ENCODE measurements at places on chromosomes 13 and 19.

DNA sequence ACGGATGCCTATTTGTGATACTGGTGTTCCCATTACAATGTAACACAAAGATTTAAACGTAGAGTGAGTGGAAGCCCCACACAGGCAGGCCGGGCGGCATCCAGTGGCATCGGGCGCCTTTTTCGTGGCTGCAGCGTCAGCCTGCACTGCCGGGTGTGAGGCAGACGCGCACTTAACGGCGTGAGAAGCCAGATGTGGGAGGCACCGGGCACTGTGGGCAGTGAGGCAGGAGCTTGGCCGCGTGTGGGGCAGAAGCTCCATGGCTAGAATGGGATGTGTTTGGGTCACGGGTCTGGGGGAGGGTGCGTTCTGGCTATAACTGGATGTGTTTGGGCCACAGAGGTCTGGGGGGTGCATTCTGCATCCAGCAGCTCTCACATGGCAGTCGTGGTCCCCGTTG, 63.1 kb upstream of the F7 start:
- DNase-seq = no peak

- DNase-seq = no peak
These were observed 13.0 kb downstream of the ZNF490 start for GRCh38 chr19:12597594-12597993.

DNA sequence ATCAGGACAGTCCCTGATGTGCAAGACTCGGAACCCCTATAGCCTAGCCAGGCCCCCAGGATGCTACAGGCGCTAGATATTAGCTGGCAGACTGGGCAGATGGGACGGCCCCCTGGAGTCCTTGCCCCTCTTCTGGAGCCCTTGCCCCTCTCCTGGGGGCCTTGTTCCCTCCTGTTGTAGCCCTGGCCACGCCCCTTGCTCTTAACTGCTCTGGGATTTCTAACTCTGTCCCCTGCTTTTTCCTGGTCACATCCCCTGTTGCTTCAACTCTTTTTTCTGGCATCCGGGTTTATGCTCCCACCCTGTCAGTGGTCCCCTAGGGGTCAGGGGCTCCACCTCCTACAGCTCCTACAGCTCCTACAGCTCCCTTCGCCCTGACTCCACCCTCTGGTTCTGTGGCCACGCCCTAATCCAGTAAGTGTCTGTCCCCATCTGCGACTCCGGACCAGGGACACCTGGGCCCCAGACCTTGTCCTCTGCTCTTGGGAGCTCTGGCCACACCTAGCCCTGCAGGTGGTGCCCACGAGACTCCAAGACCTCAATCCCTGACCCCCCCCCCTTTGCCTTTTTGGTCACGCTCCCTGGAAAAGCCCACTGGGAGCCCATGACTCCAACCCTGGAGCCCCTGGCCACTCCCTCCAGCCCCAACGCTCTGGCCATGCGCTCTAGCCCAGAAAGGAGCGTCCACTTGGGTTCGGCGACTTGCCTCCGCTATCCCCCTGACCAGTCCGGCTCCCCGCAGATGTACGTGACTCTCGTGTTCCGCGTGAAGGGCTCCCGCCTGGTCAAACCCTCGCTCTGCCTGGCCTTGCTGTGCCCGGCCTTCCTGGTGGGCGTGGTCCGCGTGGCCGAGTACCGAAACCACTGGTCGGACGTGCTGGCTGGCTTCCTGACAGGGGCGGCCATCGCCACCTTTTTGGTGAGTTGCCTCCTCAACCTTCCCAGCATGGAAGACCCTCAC, 6.8 kb downstream of the PLPPR2 start:
- no peak for DNase-seq

GRCh38 chr19:33085570-33086128, 4.7 kb downstream of the GPATCH1 start:
- DNase-seq = no peak

DNA sequence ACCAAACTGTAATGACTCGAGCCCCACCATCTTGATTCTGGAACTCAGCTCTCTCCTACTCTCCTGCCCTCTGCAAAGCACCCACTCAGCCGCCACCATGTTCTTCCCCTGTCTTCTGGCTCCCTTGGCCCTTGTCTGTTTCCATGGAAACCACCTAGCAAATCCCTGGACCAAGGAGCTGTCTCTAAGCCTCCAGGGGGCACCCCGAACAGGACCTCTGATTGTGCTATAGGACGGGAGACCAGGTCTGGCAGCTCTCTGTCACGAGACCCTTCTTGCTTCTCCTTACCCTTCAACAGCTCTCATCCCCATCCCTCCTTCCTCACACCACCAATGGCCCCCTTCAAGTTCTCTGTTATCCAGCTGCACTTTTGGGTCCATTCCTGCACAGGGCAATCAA, 277.7 kb upstream of the ZNF507 start:
- no peak for DNase-seq

DNA sequence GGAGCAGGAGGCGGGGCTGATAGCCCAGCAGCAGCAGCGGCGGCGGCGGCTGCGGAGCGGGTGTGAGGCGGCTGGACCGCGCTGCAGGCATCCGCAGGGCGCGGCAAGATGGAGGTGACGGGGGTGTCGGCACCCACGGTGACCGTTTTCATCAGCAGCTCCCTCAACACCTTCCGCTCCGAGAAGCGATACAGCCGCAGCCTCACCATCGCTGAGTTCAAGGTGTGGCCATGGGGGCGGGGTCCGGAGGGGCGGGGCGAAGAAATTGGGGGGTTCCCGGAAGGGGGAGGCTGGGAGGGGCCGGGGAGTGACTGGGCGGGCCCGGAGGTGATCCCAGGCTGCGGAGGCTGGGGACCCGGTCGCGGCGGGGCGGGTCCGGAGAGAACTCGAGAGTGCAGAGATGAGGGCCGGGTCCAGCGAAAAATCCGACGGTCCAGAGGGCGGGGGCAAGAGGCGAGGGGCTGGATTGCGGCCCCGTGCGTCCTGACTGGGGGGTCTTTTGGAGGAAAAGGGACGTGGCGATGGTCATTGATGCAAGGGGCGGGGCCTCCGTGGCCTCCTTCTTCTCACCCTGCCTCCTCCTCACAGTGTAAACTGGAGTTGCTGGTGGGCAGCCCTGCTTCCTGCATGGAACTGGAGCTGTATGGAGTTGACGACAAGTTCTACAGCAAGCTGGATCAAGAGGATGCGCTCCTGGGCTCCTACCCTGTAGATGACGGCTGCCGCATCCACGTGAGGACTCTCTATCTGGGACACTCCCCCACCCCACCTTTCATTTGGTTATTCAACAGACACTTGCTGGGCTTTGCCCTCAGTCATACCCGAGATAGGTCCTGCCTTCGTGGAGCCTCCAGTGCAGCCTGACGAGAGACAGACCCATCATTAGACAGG, at the start of gene TBCB:
TBCB (plus strand) TSS at position 16 of the 891 bp plus-strand sequence; CDS start at position 109, 93 bp downstream.
- peak; percentile 87 for DNase-seq

DNA sequence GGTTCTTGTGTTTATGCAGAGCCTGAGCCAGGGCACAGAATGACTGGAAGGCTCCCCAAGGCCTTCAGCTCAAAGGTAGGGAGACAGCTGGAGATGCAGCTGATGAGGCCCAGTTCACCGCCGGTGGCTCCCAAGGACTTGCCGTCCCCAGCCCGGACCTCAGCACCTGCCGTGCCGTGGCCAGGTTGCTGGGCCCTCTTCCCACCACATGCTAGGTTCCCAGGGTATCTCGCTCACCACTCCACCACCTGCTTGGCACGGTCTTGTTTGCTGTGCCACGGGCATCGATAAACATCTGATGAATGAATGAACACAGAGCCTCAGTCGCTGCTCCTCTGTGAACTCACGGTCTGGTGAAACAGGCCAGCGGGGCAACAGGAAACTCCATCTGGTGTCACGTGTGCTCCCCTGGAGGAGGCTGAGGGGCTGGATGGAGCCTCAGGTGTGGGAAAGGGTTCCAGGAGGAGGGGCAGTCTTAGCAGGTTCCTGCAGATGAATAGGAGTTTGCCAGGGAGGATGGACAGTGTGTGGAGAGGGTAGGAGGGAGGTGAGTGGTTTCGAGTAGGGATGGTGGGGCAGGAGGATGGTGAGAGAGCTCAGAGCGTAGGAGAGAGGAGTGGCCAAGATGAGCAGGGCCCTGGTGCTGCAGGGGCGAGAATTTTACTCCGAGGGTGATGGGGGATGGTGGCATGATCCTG, 3.6 kb upstream of the KLK14 start:
- DNase-seq = no peak

DNA sequence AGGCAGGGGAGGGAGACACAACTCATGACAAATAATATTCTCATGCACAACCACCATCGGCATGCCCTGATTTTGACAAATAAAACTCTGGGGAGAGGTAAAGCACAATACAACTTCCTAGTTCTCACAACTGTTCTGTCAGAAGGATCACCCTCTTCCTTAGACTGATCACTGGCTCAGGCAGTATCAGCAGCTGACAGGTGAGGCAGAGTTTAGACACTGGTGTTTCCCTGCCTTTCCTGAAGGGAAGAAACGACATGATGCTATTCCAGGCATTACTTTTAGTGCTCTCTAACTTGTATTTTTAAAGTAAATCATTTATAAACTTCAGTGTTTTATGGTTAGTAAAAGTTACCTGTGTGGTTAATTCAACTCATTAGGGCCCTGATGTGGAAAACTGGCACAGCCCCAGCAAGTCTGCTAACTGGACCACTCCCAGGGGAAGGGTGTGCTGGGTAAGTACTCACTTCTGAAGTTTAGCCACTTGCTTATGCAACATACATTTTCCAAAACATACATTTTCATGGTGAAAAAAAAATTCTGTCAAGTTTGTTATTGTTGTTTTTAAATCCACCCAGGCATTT, 82.8 kb downstream of the CRYL1 start:
- no peak for DNase-seq

Data from activated T-cell treated with anti-CD3 and anti-CD28 coated beads for 24 hours (primary cell).